ENCODE measurements at places on chromosomes 2 and 18.

- DNase-seq: no peak
Observed at GRCh38 chr2:237724811-237725478, 73.6 kb upstream of the RBM44 start.

GRCh38 chr2:207143215-207144172, 22.3 kb downstream of the KLF7 start:
- peak; percentile 21 for DNase-seq

- DNase-seq: no peak
Observed at GRCh38 chr2:214706986-214707385, 102.5 kb downstream of the BARD1 start.

- DNase-seq: no peak
Observed at GRCh38 chr2:105567996-105568494, 169.2 kb upstream of the FHL2 start.

GRCh38 chr2:177692783-177693269, 300.3 kb downstream of the AGPS start:
- no peak for DNase-seq

All from T-helper 9 cell (primary cell).